ENCODE measurements at places on chromosomes 7 and 10.

GRCh38 chr7:43604251-43604650 is 21.3 kb downstream of the STK17A start:
- DNase-seq = no peak

DNA sequence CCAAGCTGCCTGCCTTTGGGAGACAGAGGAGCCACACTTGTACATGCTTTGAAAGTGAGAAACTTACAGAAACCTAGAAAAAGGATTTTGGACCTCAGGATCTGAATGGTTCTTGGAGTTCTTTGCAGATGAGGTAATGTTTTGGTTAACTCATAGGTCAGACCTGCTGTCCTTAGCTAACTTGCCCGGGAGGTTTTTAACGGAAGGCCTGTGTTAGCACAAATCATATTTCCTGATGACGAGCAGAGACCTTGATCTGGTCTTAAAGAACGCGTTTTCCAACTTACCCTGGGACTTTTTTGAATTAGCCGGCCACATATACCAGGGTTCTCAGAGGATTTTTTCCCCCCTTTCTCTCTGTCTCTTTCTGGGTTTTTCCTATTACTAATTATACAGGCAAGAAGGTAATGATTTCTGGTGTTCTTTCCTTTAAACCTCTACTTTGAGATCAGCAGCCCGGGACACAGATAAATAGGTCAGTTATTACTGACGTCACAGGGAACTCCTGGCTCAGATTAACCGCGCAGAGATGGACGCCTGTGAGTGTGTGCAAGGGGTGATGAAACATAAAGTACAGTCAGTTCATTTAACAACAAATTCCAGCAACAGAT is 101.7 kb upstream of the KLF6 start:
- DNase-seq = no peak

GRCh38 chr7:112006071-112006470 is 200.1 kb downstream of the DOCK4 start:
- DNase-seq = no peak

DNA sequence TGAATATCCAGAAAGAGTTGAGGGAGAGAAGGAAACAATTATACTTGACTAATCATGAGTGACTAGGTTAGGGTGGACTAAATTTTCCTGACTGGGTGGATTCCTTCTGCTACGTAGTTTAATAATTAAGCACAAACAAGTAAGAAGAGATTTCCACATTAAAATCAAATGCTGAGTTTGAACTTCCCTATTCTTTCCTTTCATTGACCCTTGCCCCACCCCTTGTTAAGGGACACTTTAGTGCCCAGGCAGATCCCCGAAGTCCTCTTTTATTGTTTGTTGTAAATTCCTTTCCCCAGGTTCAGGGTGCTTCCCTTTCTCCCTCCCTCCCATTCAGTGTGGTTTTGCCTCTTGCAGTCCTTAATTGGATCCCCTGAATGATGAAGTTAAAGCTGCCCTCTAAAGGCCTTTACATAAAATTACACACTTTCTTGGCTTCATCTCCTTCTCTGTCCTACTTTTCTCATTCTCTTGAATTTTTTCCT is 8.8 kb upstream of the SPAM1 start:
- no peak for DNase-seq

DNA sequence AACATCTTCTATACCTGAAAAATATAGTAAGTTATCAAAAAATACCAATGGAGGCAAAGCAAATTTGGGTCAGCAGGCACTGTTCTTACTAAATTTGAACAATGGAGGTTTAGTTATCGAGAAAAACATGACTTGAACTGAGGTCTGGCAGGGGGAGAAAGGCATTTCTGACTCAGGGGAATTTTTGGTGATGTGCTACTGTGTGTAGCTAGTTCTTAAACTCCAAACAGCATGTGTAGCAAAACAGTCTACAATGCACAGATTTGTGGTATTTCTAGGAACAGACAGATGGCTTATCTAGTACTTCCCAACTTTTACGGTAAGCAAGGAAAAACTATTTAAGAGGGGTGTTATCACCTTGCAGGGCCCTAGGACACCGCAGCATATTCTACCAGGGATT is 311.6 kb upstream of the LRRN3 start:
- DNase-seq = no peak

DNA sequence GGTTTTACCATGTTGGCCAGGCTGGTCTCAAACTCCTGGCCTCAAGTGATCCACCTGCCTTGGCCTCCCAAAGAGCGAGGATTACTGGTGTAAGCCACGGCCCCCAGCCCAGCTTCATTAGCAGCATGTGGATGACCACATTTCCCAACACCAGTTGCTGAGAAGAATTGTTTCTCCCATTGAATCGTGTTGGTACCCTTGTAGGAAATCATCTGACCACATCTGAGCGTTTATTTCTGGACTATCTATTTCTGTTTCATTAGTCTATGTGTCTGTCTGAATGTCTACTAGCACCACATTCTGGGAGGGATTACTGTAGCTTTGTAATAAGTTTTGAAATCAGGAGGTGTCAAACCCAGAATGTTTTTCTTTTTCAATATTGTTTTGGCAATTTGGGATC is 89.6 kb downstream of the LCOR start:
- DNase-seq = no peak

DNA sequence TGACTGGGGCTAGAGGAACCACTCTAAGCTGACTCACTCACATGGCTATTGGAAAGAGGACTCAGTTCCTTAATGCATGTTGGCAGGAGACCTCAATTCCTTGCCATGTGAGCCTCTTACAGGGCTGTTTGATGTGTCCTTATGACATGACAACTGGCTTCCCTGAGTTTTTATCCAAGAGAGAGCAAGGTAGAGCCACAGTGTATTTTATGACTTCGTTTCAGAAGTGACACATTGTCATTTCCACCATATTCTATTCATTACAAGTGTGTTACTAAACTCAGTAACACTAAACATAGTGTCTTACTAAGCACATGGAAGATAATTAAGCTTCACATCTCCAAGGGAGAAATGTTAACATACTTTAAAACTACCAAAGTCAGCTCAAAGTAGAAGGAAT is 98.2 kb downstream of the ZNF777 start:
- DNase-seq = no peak

DNA sequence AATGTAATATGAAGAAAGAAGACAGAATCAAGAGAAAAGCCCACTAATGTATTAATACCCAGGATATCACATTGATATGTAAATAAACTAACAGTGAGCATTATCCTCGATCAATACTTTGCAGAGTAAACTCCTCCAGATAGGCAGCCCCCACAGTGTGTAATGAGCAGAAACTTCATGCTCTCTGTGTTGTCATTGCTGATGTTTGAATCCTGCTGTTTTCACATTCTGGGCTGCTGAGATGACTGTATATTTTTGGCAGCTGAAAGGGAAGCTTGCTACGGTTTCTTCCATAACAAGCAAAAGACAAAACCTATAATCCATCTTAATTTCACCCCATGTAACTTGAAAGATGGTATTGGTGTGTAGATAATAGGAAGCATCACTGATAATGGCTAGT is 15.3 kb upstream of the THSD7A start:
- DNase-seq = no peak

- DNase-seq = no peak
Observed at GRCh38 chr7:98022531-98022930, 32.5 kb upstream of the OCM2 start.

- DNase-seq = no peak
Observed at GRCh38 chr10:44391981-44392380, 7.1 kb upstream of the CXCL12 start.

GRCh38 chr10:27241010-27241651 is 534 bp upstream of the ACBD5 start:
- DNase-seq = peak; percentile 70

- DNase-seq = no peak
Observed at GRCh38 chr10:119640875-119641526, 10.2 kb upstream of the BAG3 start.

- peak; percentile 78 for DNase-seq
Observed at GRCh38 chr10:1094112-1095057, 38.2 kb downstream of the WDR37 start.

DNA sequence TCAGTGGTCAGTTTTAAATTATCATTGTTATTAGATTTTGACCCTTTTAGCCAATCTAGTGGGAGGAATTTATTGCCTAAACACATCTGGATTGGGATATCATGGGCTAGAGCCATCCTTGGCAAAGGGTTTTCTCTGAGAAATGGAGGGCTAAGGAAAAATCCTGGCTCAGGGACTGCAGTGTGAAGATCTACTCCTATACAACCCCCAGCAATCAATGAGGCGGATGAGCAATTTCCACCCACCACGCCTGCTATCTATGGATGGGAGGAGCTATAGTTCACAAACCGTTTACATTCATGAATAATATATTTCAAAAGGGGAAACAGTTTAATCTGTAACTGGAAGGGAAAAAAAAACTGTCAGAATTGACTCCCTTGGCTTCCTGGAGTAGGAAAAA is 2.7 kb downstream of the CAV1 start:
- no peak for DNase-seq

- DNase-seq = no peak
Observed at GRCh38 chr10:69374242-69374641, 42.5 kb downstream of the TACR2 start.

DNA sequence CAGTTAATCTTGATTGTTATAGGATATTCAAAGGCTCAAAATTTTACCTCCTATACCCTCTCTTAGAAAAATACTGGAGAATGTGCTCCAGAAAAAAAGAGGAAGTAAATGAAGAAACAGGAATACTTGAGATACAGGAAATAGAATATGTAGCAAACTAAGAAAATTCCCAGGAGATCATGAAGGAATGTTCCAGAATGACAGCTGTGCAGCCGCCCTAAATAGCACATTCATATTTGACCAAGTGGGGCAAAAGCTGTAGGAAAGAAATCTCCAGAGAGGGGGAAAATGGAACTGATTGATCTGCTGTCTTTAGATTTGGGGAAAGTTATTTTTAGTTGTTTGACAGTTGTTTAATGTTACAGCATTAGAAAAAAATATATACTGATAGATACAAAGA is 46.2 kb upstream of the ZEB1 start:
- DNase-seq = no peak

DNA sequence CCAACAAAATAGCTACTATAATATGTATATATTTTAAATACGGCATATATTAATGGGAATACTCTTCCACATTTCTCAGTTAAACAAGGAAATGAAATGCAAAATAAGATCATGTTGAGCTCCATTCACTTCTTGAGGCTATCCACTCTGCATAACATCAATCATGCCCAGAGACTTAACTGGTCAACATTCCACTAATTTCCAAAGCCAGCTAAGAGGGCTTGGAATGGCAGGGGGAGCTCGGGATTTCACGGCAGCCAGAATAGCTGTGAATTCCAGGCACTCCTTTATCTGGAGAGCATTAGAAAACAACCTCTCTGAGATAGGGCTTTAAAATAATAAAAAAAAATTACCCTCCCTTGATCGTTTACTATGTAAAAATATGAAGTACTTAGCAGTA is 194.9 kb upstream of the CDCA7L start:
- DNase-seq = no peak

GRCh38 chr7:4631380-4632179 is 50.5 kb upstream of the FOXK1 start:
- no peak for DNase-seq

GRCh38 chr7:143405173-143406001 is 3.3 kb downstream of the EPHA1 start:
- no peak for DNase-seq

DNA sequence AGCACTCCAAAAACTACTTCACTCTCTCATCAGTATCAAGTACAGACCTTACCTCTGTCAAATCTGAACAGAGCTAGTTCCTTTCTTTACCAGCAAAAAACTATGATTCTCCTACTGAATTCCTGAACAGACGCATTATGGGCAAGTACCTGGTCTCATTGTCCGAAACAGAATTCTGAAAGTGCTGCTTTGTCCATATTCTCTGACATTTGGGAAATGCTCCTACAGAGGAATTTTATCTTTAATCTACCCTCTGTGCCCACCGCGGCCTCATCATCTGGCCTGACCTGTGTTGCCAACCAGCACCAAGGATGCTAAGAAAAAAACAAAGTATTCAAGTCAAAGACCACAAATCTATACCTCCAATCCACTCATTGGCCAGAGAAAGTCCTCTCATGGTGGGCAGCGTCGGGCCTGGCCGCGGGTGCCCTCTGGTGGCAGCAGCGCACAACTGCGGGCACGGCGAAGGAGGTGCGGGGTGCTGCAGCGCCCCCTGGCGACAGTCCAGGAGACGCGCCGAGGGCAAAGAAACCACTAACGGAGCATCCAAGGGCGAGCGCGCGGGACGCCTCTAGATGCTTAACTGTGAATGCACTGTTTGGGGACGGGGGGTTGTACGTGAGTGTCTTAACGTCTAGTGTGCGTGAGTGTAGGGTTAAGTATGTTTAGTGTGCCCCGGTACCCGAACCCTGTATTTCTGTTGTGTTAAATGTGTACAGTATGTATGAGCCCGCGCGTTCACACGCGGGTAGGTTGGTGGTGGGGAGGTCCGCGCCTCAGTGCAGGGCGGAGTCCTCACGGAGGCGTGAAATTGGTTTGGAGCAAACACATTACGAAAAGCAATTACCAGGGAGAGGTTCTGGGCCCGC is 5.0 kb upstream of the GBX1 start:
- peak; percentile 96 for DNase-seq

- DNase-seq = no peak
Observed at GRCh38 chr7:134613623-134614347, 32.9 kb upstream of the BPGM start.

- no peak for DNase-seq
Observed at GRCh38 chr7:100827330-100828226, at the start of gene EPHB4. Gene EPHB4, minus strand, starts transcription at chr7:100827523. Its CDS starts 493 bp downstream, at chr7:100827030.

- DNase-seq = no peak
Observed at GRCh38 chr7:127943541-127944521, 87.4 kb downstream of the LRRC4 start.

GRCh38 chr7:141456298-141456697 is 94.9 kb upstream of the AGK start:
- no peak for DNase-seq

- DNase-seq = no peak
Observed at GRCh38 chr7:45123913-45124710, 12.6 kb upstream of the TBRG4 start.

DNA sequence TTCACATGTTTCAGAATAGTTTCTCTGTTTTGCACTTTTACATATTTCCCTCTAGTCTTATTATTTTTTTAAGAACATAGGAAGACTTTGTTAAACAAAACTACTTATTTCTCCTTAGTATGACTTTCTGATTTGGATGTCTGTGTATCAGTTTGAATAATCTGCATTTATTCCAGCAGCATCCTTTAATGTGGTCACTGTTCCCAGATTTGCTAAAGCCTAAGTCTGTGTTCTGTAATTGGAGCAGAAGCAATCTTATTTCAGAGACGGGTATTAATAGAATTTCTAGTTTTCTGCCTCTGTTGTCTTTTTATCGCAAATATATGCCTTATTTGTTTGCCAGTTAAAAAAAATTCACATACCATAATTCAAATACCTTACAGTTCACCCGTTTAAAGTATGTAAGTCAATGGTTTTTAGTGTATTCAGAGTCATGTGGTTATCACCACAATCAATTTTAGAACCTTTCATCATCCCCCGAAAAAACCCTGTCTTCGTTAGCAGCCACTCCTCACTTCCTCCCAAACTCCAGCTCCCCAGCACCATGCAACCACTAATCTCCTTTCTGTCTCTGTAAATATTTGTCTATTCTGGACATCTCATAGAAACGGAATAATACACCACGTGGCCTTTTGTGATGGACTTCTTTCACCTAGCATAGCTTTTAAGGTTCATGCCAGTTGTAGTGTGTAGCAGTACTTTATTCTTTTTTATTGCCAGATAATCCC is 58.7 kb downstream of the INPP5F start:
- DNase-seq = no peak

Measured in activated CD8-positive, alpha-beta memory T cell treated with anti-CD3 and anti-CD28 coated beads, Interleukin-2, amount 50 U/mL, for 48 hours (primary cell).